ENCODE measurements at places on chromosomes 6 and 20.

DNA sequence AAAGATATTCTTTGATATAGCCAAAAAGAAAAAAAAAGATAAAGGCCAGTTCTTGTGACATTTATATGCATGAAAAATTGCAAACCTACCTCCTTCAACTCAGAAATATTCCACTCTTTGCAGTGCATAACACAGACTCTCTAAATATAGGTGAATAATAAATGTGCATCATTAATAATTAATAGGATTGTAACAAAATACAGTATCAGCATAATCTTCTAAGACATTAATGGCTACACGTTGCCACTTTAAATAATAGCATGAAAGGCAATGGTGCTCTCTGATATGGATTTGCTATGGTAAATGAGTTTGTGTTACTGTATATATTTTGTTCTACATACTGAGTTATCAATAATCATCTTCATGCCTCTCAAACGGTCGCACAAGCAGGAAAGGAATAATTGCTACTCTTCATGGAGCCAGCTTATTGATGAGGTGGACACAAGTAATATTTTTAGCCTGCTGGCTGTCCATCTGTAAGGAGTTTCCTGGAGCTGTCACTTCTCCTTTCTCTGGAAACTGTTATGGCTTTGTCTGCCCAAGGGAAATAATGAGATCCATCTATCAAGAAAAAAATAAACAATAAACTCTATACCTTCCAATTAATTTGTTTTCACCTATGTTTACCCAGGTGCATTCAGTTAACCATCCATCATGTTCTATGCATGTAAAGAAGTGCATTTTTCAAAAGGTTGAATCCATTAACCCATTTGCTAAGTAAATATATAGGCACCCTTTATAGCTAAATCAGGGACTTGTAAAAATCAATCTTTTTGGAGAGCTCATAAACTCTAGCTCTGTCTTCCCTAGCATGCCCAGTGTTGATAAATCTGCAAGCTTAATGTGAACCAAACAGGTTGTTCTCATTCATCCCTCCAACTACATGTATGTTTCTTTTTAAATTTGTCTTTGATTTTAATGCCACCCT lies 253.0 kb downstream of the NKAIN2 start:
- no peak for DNase-seq

GRCh38 chr6:165686596-165687365 lies 23.7 kb upstream of the PDE10A start:
- DNase-seq = no peak

DNA sequence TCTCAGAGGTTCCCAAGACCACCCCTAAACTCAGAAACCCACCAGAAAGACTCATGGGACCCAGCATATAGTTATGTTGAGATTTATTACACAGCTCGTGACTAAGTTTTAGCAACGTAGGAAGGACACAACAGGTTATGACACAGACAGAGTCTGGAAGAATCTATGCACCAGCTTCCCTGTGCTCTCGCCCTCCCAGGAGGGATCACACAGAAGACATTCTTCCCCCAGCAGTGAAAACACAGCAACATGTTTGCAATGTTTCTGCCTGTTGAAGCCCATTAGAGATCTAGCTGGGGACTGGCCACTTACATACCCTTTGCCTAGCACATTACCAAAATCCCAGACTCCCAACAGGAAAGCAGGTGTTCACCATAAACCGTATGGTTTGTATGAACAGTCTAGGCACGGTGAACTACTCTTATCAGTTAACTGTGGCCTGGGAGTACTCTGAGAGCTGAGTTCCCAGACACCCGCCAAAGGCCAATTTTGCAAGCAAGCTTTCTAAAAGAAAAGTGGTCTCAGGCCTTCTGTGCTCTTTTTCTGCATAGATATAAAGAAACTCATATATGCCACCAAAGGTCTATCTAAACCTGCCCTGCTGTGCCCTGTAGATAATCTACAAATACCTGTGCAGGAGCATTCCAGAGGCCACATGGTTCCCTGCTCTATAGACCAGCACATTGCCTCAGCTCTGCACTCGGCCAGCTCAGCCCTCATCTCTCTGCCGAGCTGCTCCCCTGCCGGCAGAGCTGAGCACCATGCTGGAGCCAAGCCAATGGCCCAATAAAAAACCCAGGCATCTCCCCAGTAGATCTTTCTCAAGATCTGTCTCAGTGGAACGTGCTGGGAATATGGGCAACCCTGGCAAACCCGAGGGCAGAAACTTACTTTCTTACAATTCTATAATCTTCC lies 69.6 kb upstream of the SMIM28 start:
- DNase-seq = no peak

- DNase-seq = no peak
Measured at GRCh38 chr6:135354407-135354806, 143.1 kb downstream of the AHI1 start.

DNA sequence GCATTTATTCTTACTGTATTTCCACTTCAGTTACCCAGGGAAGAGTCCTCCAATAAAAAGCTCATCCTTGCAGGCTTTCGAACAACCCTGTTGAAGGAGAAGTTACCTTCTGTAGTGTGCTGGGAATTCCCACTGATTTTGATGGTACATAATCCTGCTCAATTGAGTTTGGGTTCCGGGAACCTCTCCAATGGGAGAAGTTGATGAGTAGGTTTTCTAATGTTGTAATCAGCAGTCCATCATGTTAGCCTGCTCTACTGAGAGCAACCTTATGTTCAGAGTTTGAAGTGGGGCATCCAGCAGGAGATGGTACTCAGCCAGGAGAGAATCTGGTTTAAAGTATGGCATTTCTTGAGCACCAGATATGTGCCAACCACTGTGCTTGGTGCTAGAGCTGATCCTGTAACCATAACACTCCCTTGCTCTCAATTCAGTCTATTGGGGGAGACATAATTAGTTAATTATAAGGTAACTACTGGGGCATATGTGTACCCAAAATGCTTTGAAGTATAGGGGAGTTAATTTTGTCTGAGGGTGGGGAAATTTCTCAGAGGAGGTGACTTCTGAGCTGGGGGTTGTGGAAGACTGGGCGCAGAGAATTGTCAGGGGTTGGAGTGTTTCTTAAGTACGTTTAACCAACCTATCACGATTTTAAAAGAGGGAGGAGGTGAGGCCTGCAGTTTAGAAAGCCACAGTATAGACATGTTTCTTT lies 2.1 kb downstream of the TOP1 start:
- no peak for DNase-seq

GRCh38 chr6:165910184-165910966 lies 247.3 kb upstream of the PDE10A start:
- no peak for DNase-seq

DNA sequence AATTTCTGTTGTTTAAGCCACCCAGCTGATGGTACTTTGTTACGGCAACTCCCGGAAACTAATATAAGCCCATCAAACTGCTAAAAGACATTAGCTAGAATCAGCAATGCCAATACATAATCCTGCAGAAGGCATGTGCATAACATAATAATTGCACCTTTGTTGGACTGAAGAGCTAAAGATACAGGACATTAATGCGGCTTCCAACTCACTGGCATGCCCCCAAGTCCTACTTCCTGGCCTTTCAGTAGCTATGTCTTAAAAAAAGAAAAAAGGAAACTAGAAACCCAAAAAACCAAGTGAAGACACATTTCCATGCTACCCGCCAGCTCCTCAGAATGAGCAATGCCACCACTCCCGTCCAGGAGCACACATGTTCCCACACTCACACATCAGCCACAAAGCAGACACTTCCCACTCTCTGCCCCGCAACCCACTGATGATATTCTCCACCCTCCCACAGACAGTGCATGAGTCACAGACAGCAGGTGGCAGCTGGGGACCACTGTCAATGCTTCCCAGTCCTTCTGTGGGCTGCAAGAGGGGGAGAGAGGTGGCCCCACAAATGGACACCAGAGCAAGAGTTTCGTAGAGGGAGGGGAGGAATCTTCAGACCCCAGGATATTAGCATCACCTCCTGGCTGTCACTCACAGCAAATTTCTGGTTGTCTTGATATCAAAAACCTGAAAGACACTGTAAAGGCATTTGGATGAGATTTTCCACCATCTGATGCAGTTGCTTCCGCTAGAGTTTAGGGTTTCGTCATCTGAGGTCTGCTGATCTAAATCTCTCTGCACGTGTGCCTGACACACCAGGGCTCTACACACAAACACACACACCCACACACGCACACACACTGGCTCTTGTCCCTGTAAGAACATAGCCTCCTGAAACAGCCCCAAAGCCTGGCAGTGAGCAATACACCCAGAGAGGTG lies 32.8 kb downstream of the GFOD1 start:
- DNase-seq = peak; percentile 94

GRCh38 chr20:64232794-64233193 lies 22.8 kb upstream of the PCMTD2 start:
- no peak for DNase-seq

GRCh38 chr6:31125586-31126363 lies 5.5 kb upstream of the CDSN start:
- no peak for DNase-seq

DNA sequence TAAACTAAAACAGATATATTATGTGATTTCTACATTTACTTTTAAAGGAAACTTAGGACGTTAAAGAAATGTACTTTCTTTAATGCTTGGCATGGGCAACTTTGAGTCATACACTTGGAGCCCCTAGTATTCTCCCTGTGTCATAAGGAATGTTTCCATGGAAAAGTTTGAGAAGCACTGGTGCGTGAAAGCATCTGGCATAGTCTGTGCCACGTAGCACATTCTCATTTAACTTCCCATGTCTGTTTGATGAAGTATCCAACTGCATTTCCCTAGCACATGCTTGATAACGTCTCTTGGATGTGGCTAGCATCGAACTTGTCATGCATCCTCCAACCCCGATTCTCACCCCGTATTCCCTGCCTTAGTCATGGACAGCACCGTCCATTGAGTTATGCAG lies 172.0 kb downstream of the TBC1D7 start:
- DNase-seq = no peak

DNA sequence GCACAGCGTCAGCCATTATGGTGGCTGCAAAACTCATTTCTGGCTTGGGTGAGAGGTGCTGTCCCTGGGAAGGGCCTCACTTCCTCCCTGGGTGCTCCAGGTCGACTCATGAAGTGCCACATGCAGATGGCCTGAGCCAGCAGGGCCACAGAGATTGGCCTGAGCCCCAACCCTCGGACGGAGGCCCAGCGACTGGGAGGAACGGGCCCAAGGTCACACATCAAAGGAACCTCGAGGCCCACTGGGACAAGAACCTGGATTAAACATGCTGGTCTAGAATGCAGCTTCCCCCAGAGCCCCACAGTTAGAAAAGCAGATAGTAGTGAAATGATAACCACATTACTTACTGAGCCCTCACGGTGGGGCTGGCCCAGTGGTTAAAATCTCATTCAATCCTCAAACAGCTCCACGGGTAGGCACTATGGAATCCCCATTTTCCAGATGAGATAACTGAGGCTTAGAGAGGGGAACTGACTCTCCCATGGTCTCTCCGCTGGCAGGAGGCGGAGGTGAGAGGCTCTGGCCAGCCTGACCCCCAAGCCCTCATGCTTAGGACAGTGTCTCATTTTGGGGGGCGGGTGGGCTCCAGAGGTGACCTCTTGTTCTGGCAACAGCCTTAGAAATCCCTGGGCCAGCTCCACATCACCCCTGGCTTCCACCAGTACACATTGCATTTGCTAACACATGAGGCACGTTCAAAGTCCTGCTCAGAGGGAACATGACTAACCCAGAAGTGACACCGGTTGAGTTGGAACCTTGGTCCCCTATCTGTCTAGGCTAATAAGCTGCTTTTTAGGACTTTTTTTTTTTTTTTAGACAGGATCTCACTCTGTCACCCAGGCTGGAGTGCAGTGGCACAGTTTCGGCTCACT lies 53.0 kb downstream of the SRC start:
- DNase-seq = no peak

- no peak for DNase-seq
Measured at GRCh38 chr20:3818155-3819151, 1.9 kb upstream of the AP5S1 start.

DNA sequence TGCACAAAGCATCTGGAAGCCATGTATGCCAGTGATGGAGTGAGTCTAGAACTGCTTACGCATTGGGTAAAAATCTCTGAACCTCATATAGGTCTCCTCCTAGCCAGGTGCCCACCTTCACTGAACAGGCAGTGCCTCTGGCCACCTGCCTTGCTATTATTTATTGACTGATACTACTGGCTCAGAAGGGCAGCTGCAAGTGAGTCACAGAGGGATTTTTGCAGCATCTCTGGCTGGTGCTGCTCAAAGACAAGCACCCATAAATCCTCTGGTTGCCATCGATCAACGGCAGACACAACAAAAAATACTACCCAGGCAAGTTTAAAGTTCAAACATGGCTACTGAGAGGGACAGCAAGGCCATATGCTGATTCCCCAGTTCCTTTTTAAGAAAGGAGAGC lies 279.4 kb downstream of the UBE3D start:
- no peak for DNase-seq

- no peak for DNase-seq
Measured at GRCh38 chr6:108748055-108748454, 100.2 kb upstream of the ARMC2 start.

- no peak for DNase-seq
Measured at GRCh38 chr6:79231666-79232065, 2.8 kb downstream of the HMGN3 start.

DNA sequence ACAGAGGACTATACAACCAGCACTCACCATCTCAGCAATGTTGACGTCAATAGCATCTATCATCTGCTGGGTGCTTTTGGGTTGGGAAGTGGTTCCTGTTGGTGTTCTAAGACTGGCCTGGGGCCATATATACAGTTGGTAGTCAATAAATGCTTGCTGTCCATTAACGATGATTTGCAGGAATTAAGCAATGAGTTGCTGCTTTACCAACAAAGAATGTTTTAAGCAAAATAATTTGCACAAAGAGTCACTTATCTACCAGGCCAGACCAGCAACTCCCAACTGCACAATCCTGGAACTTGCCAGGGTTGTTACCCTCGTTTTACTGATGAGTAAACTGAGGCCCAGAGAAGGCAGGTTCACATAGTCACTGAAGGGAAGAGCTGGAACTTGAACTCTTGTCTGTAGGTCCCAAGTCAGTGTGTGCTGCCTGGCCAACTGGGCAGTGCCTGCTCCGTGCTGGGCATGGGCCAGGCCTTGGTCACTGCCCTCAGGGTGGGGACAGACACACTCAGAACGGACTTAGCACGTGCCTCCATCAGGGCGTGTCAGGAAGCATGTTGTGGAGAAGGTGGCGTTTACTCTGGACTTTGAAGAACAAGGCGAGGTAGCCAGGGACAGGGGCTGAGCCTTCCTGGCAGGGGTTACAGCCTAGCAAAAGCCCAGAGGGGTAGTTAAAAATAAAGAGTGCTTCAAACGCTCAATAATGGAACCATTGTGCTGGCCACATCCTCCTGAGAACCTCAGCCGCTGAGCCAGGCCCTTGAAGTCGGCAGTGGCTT lies 2.5 kb upstream of the SRC start:
- DNase-seq = no peak

Data from stimulated activated CD4-positive, alpha-beta T cell treated with anti-CD3 and anti-CD28 coated beads, Interleukin-4, amount 100 ng/mL, for 4 hours (primary cell).